ENCODE measurements at places on chromosomes 6 and 20. TPM values are rescaled to one million over a fixed set of nuclear protein-coding genes. Genes with fewer than 3 reads are reported as not detected.

Gene SAMD5
- total RNA-seq, result not detected

- H3K4me3 ChIP-seq, result no peak overlapping the region
- H3K4me1 ChIP-seq, result peaks cover 64% of the 10 kb centered on the region
- DNase-seq, result no peak
- no peak overlapping the region for H3K27ac ChIP-seq
- no peaks in the 10 kb centered on the region for H3K27me3 ChIP-seq
These were observed 20.0 kb downstream of the PPP1R16B start for GRCh38 chr20:38825571-38825900.

DNA sequence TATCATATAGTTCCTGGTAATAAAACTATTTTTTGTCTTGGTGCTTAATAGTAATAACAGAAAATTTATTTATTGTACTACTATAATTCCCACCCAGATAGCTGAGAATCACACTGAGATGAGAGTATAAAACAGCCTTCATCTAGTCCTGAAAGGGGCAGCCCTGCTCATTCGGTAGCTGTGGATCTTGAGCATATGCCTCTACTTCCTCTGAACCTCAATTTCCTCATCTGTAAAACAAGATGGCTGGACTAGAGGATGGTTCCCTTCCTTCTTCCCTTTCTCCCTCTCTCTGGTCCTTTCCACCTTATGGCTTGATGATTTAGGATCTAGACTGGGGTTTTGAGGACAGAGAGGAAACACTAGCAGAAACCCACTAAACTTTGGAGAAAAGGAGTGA is 15.0 kb downstream of the FKBP5 start:
- peak overlapping the region; percentile 78 for H3K27ac ChIP-seq
- peaks cover 23% of the 10 kb centered on the region for H3K36me3 ChIP-seq
- H3K4me3 ChIP-seq, result no peak overlapping the region
- DNase-seq, result no peak
- H3K4me1 ChIP-seq, result peaks cover 72% of the 10 kb centered on the region
- H3K27me3 ChIP-seq, result no peaks in the 10 kb centered on the region

- H3K4me1 ChIP-seq, result no peaks in the 10 kb centered on the region
- no peak overlapping the region for H3K4me3 ChIP-seq
- DNase-seq, result no peak
- H3K27ac ChIP-seq, result no peak overlapping the region
These were observed 368.5 kb upstream of the SPTLC3 start for GRCh38 chr20:12640251-12640650.

Gene CDH4
- total RNA-seq, result 0.08 TPM

GRCh38 chr6:44298055-44298803 is 14.9 kb downstream of the AARS2 start:
- H3K4me1 ChIP-seq, result peaks cover 6% of the 10 kb centered on the region
- DNase-seq, result no peak

DNA sequence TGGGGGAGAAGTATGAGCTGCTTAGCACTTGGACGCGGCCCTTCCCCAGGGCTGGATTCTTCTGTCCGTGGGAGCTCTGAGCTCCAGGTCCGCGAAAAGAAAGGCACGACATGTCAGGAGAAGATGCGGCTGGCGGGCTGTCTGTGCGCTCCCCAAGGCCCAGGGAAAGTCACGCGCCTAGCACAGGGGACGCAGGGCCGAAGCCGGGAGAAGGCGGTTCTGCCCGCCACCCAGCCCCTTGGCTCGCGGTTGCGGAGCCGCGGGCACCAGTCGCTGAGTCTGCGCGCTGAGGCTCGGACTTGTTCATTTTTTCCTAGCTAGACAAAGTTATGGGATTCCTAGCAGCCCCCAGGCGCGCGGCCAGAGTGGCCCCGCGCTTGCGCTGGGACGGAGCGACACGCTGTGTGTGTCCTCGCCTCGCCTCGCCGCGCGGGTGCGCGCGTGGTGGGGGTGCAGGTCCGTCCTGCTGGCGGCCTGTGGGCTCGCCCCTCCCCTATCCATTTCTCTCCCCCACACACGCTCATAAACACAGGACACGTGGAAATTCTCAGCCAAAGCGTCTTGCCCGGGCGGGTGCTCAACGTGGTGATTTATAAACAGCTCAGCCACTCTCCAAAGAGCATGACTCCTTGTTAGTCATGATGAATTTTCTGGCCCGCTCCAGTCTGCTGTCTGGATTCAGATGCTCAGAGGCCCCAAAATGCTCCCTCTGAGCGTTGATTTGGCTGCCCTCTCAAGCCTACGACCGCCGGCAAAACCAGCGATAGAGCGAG is 1.9 kb upstream of the POU3F2 start:
- H3K4me3 ChIP-seq, result peak overlapping the region; percentile 78
- peaks cover 39% of the 10 kb centered on the region for H3K4me1 ChIP-seq
- H3K27ac ChIP-seq, result no peak overlapping the region

DNA sequence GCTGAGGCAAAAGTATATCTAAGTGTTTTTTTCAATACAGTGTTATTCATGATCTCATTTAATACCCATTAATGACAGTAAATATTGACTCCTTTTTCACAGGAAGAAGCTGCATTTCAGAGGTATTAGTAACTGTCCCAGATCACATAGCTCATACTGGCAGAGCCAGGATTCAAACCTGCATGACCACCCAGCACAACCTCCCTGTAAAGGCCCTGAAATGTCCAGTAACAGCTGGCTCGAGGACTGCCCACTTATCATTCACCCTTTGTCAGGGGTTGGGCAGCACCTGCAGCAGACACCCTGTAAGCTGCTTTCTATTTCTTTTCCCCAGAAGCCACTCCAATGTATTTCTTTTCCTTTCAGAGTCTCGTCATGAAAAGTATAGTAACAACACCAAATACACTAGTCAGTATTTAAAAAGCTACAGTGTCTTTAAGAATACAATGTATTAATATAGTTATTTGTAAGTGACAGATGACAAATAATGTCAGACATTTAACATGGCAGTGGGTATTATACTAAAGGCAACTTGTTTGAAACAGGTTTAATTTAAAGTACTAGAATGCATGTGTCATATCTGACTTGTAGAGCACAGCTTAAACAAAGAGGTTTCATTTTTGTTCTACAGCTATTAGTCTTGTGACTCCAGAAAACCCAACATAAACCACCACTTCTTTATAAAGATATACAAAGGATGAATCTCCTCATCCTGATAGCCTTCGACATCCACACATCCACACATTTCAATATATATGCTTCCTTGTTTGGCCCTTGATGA is 841.6 kb upstream of the GJE1 start:
- H3K4me1 ChIP-seq, result peaks cover 4% of the 10 kb centered on the region
- no peaks in the 10 kb centered on the region for H3K36me3 ChIP-seq
- H3K27me3 ChIP-seq, result peaks cover 3% of the 10 kb centered on the region
- DNase-seq, result no peak

Gene SPTLC3
- total RNA-seq, result 1.7 TPM

DNA sequence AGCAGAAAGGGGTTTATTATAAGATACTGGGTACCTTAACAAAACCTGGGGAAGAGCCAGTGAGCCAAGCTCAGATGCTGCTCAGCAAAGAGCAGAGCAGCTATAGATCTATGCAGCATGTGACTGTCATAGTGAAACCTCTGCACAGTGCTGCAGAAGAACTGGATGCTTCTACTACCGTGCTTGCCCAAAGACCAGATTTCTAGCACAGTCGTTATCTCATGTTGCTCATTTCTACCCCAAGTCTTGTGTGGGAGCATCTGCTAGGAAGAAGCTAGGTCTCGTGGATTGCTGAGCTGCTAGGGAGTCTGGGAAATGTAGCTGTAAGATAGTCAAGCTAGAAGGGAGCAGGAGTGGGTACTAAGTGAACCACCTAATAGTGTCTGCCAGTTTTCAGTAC is 31.7 kb upstream of the GNRH2 start:
- DNase-seq, result no peak
- no peak overlapping the region for H3K4me3 ChIP-seq
- peaks cover 31% of the 10 kb centered on the region for H3K36me3 ChIP-seq
- peak overlapping the region; percentile 22 for H3K27ac ChIP-seq

GRCh38 chr6:122408702-122409458 is 9.4 kb downstream of the HSF2 start:
- peak overlapping the region; percentile 86 for H3K27ac ChIP-seq
- no peaks in the 10 kb centered on the region for H3K27me3 ChIP-seq
- peak overlapping the region; percentile 66 for H3K4me3 ChIP-seq
- DNase-seq, result no peak

DNA sequence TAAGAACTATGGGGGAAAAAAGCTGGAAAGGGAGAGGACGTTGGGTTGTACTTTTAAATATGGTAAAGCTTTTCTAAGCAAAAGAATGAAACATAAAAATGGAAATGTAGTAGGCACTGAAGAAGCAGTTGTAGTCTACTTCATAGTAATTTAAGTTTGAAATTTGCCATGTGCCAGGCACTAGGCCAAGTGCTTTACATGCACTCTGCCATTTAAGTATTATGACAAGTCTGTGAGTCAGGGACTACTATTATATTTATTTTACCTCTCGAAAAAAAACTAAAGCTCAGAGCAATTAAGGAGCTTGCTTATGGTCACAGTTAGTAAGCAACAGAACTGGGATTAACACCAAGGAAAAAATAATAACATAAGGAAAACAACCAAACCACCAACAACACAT is 257.8 kb downstream of the GMDS start:
- H3K27me3 ChIP-seq, result no peaks in the 10 kb centered on the region
- no peak for DNase-seq
- no peak overlapping the region for H3K27ac ChIP-seq
- no peak overlapping the region for H3K4me3 ChIP-seq

Gene C20orf96
- 7.5 TPM for total RNA-seq

- H3K27ac ChIP-seq, result no peak overlapping the region
- peaks cover 4% of the 10 kb centered on the region for H3K4me1 ChIP-seq
- H3K4me3 ChIP-seq, result no peak overlapping the region
These were observed 181.6 kb upstream of the ECI2 start for GRCh38 chr6:4316867-4317400.

- no peaks in the 10 kb centered on the region for H3K27me3 ChIP-seq
- H3K36me3 ChIP-seq, result no peaks in the 10 kb centered on the region
- no peak for DNase-seq
- H3K4me3 ChIP-seq, result no peak overlapping the region
These were observed 25.2 kb upstream of the LRRN4 start for GRCh38 chr20:6079016-6079415.

Gene POM121L2
- not detected for total RNA-seq

DNA sequence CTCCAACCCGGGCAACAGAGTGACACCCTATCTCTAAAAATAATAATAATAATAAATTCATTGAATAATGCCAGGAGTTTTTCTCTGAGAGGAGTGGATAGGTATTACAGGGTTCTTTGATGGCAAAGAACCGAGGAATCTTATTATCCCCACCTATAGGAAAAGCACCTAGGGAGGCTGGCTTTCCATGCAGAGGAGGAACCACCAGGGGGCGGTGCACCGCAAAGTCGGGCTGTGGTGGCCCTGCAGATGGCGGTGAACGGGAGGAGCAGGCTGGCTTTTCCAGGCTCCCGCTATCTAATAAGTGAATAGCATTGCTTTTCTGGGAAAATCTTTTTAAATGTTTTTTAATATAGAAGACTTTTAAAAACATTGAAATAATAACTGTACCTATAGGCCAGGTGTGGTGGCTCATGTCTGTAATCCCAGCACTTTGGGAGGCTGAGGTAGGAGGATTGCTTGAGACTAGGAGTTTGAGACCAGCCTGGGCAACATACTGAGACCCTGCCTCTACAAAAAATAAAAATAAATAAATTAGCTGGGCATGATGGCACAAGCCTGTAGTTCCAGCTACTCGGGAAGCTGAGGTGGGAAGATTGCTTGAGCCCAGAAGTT is 864.2 kb downstream of the KIF16B start:
- H3K27me3 ChIP-seq, result peaks cover 4% of the 10 kb centered on the region
- no peaks in the 10 kb centered on the region for H3K4me1 ChIP-seq
- H3K36me3 ChIP-seq, result no peaks in the 10 kb centered on the region
- H3K27ac ChIP-seq, result no peak overlapping the region

- no peak for DNase-seq
- H3K27ac ChIP-seq, result no peak overlapping the region
- no peak overlapping the region for H3K4me3 ChIP-seq
- H3K27me3 ChIP-seq, result no peaks in the 10 kb centered on the region
- H3K4me1 ChIP-seq, result no peaks in the 10 kb centered on the region
These were observed 940.6 kb upstream of the FLRT3 start for GRCh38 chr20:15278041-15278440.

- H3K27ac ChIP-seq, result peak overlapping the region; percentile 91
- H3K4me3 ChIP-seq, result peak overlapping the region; percentile 66
These were observed 38.4 kb downstream of the ZMYND8 start for GRCh38 chr20:47318027-47318585.

Gene CABLES2
- total RNA-seq, result 4.9 TPM

DNA sequence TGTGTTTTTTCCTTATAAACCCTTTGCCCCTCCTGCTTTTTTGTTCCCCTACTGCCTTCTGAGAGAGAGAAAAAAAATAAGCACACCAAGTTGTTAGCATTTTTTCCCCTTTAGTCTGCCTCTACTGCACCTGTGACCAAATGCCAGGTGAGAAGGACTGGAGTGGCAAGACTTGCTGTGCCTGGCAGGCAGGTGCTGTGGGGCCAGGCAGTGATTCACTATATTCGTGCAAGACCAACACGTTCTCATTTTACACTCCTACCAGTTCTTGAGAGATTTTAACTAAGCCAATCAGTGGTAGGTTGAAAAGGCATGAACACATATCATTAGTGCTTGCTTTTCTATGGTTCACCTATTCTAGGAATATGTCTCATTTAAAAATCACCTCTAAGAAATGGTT is 109.7 kb downstream of the FIG4 start:
- H3K4me1 ChIP-seq, result peaks cover 6% of the 10 kb centered on the region
- no peak overlapping the region for H3K27ac ChIP-seq
- DNase-seq, result no peak
- H3K36me3 ChIP-seq, result peaks cover 10% of the 10 kb centered on the region
- H3K27me3 ChIP-seq, result no peaks in the 10 kb centered on the region
- no peak overlapping the region for H3K4me3 ChIP-seq

Gene BTBD9
- total RNA-seq, result 6.8 TPM

Gene CGAS
- total RNA-seq, result 29.5 TPM

GRCh38 chr6:22101163-22101562 is 195.7 kb downstream of the PRL start:
- H3K27ac ChIP-seq, result no peak overlapping the region
- no peak overlapping the region for H3K4me3 ChIP-seq
- H3K27me3 ChIP-seq, result no peaks in the 10 kb centered on the region
- peaks cover 4% of the 10 kb centered on the region for H3K36me3 ChIP-seq
- no peak for DNase-seq

Gene BPI
- total RNA-seq, result not detected

- H3K27ac ChIP-seq, result no peak overlapping the region
- no peaks in the 10 kb centered on the region for H3K36me3 ChIP-seq
- H3K4me3 ChIP-seq, result no peak overlapping the region
- DNase-seq, result no peak
- H3K27me3 ChIP-seq, result peaks cover 13% of the 10 kb centered on the region
These were observed 33.0 kb upstream of the LRRN4 start for GRCh38 chr20:6086868-6087267.

GRCh38 chr6:1239805-1240204 is 72.1 kb upstream of the FOXQ1 start:
- H3K27ac ChIP-seq, result no peak overlapping the region
- no peak for DNase-seq
- H3K4me3 ChIP-seq, result no peak overlapping the region
- no peaks in the 10 kb centered on the region for H3K27me3 ChIP-seq

DNA sequence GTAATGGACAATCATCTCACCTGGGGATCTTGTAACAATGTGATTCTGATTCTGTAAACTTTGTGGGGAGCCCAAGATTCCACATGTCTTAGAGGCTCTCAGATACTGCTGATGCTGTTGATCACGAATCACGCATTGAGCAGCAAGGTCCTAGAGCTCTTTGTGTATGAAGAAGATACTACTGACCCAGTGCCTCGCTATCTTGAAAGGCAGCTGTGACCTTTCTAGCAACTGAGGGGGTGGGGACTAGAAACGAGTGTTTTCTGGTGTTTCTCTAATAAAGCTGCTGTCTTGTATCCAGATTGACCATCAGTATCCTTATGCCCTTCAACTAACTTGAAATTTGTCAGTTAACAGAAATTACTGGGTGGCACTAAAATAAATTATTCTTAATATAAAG is 142.9 kb downstream of the MTHFD1L start:
- H3K27ac ChIP-seq, result no peak overlapping the region
- H3K4me1 ChIP-seq, result no peaks in the 10 kb centered on the region
- no peak for DNase-seq

Data from activated naive CD8-positive, alpha-beta T cell treated with anti-CD3 and anti-CD28 coated beads for 36 hours (primary cell).